Osteoblast (primary cell): ENCODE measurements at places on chromosomes 2 and 18.

DNA sequence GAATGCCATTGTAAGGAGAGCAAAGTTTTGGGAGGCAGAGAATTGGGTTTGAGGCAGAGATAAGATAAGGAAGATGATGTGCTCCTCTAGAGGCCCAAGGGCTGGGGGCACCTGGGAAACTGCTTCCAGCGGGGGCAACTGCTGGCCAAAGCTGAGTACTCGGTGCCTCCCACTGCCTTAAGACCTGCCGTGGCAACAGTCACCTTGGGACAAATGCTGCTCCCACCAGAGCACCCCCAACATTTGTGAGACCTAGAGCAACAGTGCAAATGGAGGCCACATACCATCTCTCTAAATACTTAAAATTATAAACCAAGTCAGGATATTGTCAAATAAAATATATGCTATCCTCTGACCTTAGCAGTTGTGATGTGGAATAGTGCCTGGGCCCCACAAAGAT is 127.1 kb downstream of the CAPN13 start:
- no peak overlapping the region for H3K4me3 ChIP-seq
- H3K4me1 ChIP-seq: no peaks in the 10 kb centered on the region
- no peaks in the 10 kb centered on the region for H3K27me3 ChIP-seq
- H3K27ac ChIP-seq: no peak overlapping the region

DNA sequence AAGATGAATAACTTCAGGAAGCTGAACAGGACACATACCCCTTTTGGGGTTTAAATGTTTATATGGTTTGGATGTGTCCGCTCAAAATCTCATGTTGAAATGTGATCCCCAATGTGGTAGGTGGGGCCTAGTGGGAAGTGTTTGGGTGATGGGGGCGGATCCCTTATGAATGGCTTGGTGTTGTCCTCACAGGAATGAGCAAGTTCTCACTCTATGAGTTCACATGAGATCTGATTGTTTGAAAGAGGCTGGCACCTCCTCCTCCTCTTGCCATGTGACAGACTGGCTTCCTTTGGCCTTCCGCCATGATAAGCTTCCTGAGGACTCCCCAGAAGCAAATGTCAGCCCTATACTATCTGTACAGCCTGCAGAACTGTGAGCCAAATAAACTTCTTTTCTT is 88.6 kb upstream of the ZNF532 start:
- no peak overlapping the region for H3K4me3 ChIP-seq
- no peak for DNase-seq
- peaks cover 6% of the 10 kb centered on the region for H3K4me1 ChIP-seq
- H3K36me3 ChIP-seq: no peaks in the 10 kb centered on the region
- H3K27me3 ChIP-seq: peaks cover 3% of the 10 kb centered on the region
- no peak overlapping the region for H3K27ac ChIP-seq

DNA sequence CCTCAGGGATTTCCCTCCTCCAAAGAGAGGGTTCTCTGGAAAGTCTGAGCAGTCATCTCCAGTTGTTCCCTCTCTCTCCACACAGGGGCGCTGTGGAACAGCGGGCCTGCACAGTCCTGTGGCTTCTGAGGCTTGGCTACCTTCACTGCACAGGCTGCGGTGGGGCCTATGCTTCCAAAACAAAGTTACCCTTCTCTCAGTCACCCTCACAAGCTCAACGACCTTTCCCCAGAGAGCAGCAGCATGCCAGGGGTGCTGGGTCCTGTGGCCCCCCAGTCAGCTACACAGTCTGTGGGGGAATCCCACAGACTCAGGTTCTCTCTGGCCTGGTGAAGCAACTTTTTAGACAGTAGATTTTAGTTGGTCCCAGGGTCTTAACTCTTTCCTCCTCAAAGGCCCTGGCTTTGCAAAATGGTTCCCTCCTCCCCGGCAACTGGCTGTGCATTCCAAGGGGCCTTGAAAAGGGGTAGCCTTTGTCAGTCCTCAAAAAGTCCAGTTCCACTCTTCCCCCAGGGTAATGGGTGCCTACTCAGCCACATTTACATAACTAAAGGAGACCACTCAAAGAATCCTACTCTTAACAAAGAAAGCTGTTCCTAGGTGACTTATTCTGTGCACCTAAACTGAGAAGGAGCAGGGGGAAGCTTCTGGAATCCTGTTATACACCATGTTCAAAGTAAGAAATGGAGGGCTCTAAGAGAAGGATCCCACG is 14.9 kb downstream of the B3GNT7 start:
- no peaks in the 10 kb centered on the region for H3K36me3 ChIP-seq
- no peak overlapping the region for H3K27ac ChIP-seq
- H3K4me1 ChIP-seq: peaks cover 20% of the 10 kb centered on the region

DNA sequence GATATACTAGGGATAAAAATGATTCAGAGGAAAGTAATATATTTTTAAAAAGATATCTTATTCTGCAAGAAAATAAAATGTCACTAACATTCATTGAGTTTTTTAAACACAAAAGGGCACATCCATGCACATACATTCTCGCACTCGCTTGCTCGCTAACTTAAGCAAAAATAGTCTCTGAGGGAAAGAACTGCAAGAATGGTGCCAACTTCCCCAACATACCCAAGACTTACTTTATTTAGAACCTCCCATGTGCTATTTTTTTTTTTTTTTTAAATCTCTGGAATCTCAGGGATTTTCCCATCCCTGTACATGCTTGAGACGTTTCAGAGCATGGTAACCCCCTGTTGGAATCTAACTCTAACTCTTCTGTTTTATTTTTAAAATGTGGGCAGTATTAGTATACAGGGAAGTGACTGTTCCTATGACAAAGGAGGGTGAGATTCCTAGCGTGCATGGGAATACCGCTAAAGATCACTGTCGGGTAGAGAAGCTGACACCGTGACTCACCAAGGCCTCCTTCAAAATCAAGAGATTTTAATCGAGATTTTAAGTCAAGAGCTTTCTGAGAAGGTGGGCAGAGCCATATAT is 187.9 kb upstream of the ZEB2 start:
- no peaks in the 10 kb centered on the region for H3K36me3 ChIP-seq
- no peak for DNase-seq
- no peaks in the 10 kb centered on the region for H3K27me3 ChIP-seq
- no peak overlapping the region for H3K4me3 ChIP-seq
